ENCODE measurements at places on chromosomes 4 and X.

DNA sequence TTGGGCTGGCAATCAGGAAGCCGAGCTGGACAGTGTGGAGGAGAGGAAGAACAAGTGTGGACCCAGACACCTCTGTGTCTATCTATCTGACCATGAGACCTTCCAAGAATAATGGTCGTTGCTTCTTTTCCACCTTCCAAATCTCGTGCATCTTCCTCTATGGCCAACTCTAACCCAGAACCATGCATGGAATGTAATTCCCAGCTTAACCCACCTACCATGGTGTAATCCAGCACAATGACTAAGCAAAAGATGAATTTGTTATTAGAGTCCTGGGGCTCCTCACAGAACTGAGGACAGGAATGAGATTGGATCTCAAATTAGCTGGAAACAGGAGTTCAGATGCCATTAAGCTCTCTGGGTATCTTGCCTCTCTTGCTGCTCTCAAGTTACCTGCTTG, 17.4 kb upstream of the TMEM184C start:
- no peak for DNase-seq

- peak; percentile 59 for DNase-seq
These were observed 1.1 kb upstream of the DKK2 start for GRCh38 chr4:107037199-107037584.

DNA sequence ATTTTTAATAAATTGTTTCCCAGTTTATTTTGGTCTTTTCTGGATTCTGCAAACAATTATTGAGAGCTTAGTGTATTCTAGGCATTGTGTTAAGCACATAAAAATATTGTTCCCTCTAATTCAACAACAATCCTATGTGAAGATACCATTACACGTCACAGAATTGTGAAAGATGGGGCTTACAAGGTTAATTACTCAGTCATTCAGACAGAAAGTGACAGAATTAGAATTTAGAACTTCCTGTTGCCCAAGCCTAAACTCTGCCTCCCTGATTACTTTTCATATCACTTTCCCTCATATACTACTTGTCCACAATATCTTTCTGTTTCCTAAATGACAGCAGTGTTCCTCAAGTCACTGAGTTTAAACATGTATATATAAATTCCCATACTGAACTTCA, 186.7 kb upstream of the VEGFC start:
- no peak for DNase-seq

GRCh38 chr4:80710748-80711451, 319.6 kb upstream of the BMP3 start:
- no peak for DNase-seq

- DNase-seq, result no peak
These were observed 28.5 kb upstream of the PRRG1 start for GRCh38 chrX:37320541-37321203.

- DNase-seq, result no peak
These were observed 277.0 kb upstream of the INTU start for GRCh38 chr4:127355743-127356142.

GRCh38 chrX:15128861-15129260, 141.0 kb downstream of the ASB9 start:
- DNase-seq, result no peak

GRCh38 chr4:110900213-110900769, 277.4 kb upstream of the PITX2 start:
- DNase-seq, result no peak

DNA sequence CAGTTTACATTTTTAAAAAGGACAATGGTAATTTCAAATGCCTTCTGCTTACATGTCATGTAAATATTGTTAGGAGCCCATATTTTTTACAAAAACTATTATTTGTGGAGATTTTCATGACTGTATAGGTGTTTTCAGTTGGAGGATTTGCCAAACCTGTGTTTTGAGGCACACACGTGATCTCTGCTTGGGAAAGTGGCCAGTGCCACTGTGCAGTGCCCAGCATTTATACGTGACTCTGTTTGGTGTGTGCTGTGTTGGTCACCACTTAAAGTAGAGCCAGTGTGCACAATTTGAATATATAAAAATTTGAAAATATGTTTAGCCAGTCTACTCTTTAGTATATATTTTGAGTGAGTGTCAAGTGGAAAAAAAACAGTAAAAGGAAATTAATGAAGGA, 26.8 kb upstream of the NAP1L5 start:
- DNase-seq, result no peak

DNA sequence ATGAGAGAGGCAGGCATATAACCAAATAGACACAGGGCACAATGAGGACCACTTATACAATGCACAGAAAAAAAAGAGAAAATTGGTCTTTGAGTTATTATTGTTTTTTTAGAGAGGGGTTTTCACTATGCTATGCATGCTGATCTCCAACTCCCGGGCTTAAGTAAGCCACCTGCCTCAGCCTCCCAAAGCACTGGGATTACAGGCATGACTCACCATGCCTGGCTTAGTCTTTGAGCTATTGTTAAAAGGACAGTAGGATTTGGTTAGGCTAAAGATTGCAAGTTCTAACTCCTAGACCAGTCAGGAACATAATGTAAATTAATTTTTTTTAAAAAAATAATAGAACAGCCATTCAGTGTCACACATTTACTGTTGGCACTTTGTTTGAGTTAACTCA, 340.1 kb downstream of the GPAT3 start:
- no peak for DNase-seq

GRCh38 chr4:80171656-80172055, 25.6 kb upstream of the PRDM8 start:
- DNase-seq, result no peak

GRCh38 chr4:151199319-151200190, 77.4 kb upstream of the PRSS48 start:
- no peak for DNase-seq

DNA sequence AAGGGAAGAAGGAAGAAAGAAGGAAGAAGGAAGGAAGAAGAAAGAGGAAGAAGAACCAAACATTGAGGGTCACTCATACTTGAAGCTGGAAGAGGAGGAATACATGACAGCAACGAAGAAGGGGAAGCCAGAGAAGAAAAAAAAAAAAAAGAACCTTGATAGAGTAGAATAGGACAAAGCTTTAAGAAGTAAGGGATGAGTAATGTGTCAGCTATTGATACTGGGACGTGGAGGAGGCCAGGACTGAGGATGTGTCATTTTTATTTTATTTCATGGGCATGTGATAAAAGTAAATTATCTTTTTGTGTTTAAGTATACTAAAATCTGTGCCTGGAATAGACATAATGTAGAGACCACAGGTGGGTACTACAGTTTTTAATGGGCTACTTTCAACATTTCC, 6.4 kb downstream of the EDA2R start:
- DNase-seq, result no peak

GRCh38 chrX:73401591-73402266, 45.1 kb upstream of the CDX4 start:
- no peak for DNase-seq

DNA sequence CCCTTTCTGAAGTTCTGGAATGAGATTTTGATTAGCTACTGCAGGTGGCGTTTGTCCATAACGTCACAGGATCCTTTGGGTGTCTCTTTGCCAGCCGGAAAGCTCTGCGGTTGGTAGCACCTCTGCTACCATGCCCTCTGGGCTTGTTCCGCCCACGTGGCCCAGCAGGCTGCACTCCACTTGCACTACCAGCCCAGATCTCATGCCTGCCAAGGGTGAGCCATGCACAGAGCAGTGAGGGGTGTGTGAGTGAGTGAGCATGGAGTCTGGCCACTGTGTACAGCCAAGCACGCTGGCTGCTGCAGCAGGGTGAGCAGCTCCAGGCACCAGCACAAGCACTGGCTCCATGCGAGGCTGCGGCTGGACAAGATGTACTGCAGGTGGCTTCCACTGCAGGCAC, 6.6 kb upstream of the HNRNPD start:
- no peak for DNase-seq

DNA sequence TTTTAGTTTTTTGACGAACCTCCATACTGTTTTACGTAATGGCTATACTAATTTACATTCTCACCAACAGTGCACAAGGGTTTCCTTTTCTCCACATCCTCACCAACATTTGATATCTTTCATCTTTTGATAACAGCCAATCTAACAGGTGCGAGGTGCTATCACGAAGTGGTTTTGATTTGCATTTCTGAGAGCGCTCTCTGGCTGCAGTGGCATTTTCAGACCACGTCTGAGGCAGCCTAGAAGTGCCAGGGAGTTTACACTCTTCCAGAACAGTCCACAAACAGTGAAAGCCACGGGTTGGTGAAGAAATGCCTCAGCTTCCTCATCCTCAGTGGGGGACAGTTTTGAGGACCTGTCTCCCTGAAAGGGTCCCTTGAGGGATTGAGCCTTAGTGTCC, 471.0 kb downstream of the BCOR start:
- no peak for DNase-seq

- DNase-seq, result peak; percentile 83
These were observed 3.8 kb downstream of the GABRE start for GRCh38 chrX:151970661-151971060.

- DNase-seq, result no peak
These were observed 334.0 kb upstream of the NDST3 start for GRCh38 chr4:117700111-117700892.

GRCh38 chrX:85052636-85053343, 49.1 kb downstream of the APOOL start:
- no peak for DNase-seq

DNA sequence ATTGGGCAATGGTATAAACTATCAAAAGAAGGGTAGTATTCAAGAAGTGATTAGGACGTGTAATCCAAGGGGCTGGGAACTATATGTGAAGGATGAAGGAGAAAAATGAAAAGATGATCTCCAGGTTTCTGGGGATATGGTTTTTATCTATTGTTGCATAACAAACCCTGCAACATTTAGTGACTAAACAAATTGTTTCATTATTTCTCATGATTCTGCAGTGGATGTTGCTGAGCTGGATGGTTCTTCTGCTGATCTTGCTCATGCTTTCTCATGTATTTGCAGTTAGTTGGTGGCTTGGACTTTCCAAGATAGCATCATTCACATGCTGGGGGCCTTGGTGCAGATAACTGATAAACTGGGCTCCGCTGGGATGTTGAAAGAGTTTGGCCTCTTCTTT, 29.1 kb downstream of the PHOX2B start:
- DNase-seq, result no peak

- no peak for DNase-seq
These were observed 127.0 kb downstream of the COX18 start for GRCh38 chr4:72942565-72942964.

GRCh38 chrX:15399962-15400391, 15.8 kb upstream of the VEGFD start:
- DNase-seq, result no peak

GRCh38 chr4:76058888-76059426, 15.6 kb upstream of the ART3 start:
- DNase-seq, result no peak

- no peak for DNase-seq
These were observed 30.2 kb downstream of the DMP1 start for GRCh38 chr4:87680271-87680670.

DNA sequence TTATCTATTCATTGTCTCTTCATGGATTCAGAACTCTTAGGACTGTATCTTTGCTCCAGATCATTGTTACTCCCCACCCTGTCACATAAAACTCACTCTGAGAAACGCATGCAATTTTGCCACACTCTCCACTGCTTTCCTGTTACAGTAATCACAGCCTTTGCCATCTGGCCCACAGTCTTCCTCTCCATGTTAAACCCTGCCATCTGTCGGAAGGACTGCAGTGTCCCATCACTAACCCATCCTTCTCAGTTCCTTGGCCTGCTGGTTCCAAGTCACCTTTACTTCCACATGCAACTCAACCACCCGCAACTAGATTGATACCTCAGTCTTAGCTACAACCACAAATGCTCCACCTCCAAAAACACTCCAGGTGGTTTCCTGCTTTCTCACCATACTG, 308.7 kb upstream of the FAM241A start:
- no peak for DNase-seq

DNA sequence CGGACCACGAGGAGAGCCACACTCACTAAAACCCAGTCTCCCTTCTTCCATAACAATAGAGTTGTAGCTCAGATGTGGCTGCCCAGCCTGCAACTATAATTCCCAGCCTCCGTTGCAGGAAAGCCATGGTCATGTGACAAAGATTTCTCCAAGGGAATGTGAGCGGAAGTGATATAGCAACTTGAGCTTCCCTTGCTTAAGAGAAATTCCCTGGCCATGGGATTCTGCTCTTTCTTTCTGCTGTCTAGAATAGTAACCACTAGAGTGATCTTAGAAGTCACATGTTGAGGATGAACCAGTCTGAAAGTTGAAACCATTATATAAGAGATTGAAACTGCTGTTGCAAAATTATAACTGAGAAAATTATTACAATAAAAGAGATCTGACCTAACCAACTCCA, 86.4 kb upstream of the MED14 start:
- no peak for DNase-seq

DNA sequence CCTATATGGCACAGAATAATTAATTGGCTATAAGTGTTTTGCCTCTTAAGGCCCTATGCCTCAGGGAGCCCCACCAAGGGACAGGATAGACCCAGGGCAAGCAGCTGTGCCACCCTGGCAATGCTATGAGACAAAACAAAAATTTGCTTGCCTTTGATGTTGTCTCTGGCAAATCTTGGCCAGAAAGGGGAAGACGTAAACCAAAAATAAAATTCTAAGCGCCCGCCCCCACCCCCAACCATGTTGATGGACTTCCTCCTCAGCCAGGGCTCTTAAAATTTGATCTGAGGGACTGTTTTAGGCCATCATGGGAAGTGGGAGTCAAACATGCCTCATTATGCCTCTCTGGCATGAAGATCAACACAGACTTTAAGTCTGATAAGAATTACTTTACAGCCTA, 130.5 kb upstream of the APOOL start:
- no peak for DNase-seq

DNA sequence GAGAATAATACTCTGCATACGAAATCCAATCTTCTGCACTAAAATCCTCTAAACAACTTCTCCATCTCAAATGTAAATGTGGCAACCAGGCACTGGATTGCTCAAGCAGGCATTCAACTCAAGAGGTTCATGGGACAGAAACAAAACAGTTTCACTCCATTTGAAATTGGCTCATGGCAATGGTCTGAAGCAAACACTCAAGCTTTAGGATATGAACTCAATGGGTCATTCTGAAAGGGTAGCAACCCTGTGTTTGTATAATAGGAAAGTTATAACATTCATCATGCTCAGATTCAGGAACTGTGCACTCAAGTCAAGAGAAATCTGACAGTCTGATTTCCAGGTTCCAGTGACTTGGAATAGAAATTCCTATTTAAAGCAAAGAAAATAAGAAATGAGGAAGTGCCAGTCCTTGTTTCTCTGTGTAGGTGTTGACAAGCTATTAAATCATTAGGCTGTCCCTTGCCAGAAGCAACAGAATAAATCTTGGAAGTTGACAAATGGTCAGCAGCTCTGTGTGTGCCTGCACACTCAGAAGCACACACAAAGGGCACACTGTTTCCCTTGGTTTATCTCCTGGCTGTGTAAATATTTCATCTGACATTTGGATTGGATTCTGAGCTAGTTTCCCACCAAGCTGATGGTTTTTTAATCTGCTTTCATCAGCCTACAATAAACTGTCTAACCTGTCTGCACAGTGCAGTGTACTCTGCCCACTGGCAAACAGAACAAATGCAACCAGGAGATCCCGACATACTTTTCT, 75.9 kb upstream of the CITED1 start:
- no peak for DNase-seq

GRCh38 chr4:46937493-46937892, 28.4 kb upstream of the COX7B2 start:
- no peak for DNase-seq

GRCh38 chr4:139282065-139282720, 2.2 kb upstream of the MGARP start:
- no peak for DNase-seq
